Smooth muscle cell of the umbilical artery (primary cell): ENCODE measurements at places on chromosomes 6 and 20. TPM values are rescaled to one million over a fixed set of nuclear protein-coding genes. Genes with fewer than 3 reads are reported as not detected.

GABBR1 gene
- total RNA-seq = 13.1 and 18.6 TPM in 2 replicates

UNC93A gene
- total RNA-seq = not detected in 2 replicates

OTOR gene
- not detected in 2 replicates for total RNA-seq

SLC22A7 gene
- total RNA-seq = not detected in 2 replicates

MAP1LC3A gene
- 17.5 and 19.9 TPM in 2 replicates for total RNA-seq

DDRGK1 gene
- 26.4 and 30.3 TPM in 2 replicates for total RNA-seq

DNMT3B gene
- total RNA-seq = 1.5 TPM in 2 replicates

OR5V1 gene
- not detected in 2 replicates for total RNA-seq

MRPL18 gene
- total RNA-seq = 65.3 and 66.8 TPM in 2 replicates

KCNK15 gene
- total RNA-seq = 0.09 TPM in 1 of 2 replicates, not detected in the other

LY86 gene
- not detected in 2 replicates for total RNA-seq

NKAIN2 gene
- total RNA-seq = not detected in 2 replicates

HLA-DRB5 gene
- 0.09 TPM in 1 of 2 replicates, not detected in the other for total RNA-seq

LTV1 gene
- 20.8 and 33.0 TPM in 2 replicates for total RNA-seq
